Uterus (tissue), 4 donors: ENCODE measurements at places on chromosomes 3 and 15. TPM values are rescaled to one million over a fixed set of nuclear protein-coding genes. Genes with fewer than 3 reads are reported as not detected.
A peak's percentile ranks its signal among the peaks of the same experiment; 100 is the strongest.

DNA sequence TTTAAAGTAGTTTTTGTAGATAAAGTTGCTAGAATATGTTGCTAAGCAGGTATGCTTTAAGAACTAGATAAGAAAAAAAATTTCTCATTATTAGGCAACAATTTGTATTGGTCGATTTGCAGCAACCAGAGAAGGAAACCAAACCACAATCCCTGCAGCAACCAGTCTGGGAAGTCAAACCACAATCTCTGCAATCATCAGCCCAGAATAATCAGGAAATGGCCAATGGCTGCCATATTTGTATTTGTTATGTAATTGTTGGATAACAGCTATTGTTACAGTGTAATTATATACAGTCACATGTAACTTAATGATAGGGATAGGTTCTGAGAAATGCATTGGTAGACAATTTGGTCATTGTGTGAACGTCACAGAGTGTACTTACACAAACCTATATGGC is 23.6 kb downstream of the STXBP5L start:
- no peak overlapping the region for H3K4me3 ChIP-seq
- H3K4me1 ChIP-seq, result no peaks in the 10 kb centered on the region
- no peaks in the 10 kb centered on the region for H3K27me3 ChIP-seq
- H3K36me3 ChIP-seq, result no peaks in the 10 kb centered on the region

DNA sequence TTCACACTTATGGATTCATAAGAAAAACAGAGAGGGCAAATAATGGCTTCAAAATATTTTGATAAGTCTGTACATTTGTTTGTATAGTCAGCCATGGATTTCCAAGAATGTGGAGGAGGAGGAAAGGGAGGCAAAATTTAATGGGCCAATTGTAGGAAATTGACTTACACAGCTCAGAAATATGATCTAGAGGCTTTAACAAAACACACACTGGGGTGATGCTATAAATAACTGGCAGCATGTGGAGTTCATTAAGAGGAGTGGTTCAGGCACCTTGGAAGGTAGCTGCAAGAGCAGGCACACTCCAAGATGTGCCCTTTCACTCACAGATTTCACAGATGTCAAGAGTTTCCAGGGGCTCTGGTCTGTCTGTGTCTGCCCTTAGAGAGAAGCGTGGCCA is 193.4 kb upstream of the RASGRP1 start:
- H3K4me3 ChIP-seq, result no peak overlapping the region
- no peaks in the 10 kb centered on the region for H3K4me1 ChIP-seq
- H3K27me3 ChIP-seq, result no peaks in the 10 kb centered on the region
- no peak for DNase-seq

DNA sequence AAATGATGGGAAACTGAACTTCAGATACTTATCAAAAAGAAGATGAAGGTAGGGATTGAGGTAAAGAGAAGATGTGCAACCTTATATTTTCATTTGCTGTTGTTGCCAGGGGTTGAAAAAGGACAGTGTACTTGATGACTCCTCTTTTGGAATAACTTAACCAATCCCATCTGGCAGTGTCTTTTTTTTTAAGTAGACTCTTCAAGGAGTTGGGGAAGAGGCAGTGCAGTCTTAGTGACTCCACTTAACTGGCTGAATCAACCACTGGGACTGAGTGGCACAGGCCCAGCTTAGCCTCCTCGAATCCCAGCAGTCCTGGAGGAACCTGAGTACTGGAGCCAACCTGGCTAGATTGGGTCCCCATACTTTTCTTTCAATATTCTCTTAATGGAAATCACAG is 27.3 kb upstream of the FILIP1L start:
- H3K4me3 ChIP-seq, result no peak overlapping the region
- no peaks in the 10 kb centered on the region for H3K27me3 ChIP-seq
- H3K27ac ChIP-seq, result no peak overlapping the region
- DNase-seq, result no peak
- no peaks in the 10 kb centered on the region for H3K4me1 ChIP-seq

Gene ITIH1
- not detected for total RNA-seq

- H3K36me3 ChIP-seq, result no peaks in the 10 kb centered on the region
- H3K4me3 ChIP-seq, result no peak overlapping the region
- no peaks in the 10 kb centered on the region for H3K4me1 ChIP-seq
- H3K27ac ChIP-seq, result no peak overlapping the region
- no peaks in the 10 kb centered on the region for H3K27me3 ChIP-seq
These were observed 8.6 kb upstream of the ZNF148 start for GRCh38 chr3:125383744-125384143.

Gene KIF7
- 17.3 TPM for total RNA-seq

GRCh38 chr3:20511863-20512505 is 326.0 kb upstream of the SGO1 start:
- H3K27me3 ChIP-seq, result no peaks in the 10 kb centered on the region
- H3K27ac ChIP-seq, result no peak overlapping the region
- H3K4me3 ChIP-seq, result no peak overlapping the region
- no peaks in the 10 kb centered on the region for H3K36me3 ChIP-seq
- DNase-seq, result no peak

DNA sequence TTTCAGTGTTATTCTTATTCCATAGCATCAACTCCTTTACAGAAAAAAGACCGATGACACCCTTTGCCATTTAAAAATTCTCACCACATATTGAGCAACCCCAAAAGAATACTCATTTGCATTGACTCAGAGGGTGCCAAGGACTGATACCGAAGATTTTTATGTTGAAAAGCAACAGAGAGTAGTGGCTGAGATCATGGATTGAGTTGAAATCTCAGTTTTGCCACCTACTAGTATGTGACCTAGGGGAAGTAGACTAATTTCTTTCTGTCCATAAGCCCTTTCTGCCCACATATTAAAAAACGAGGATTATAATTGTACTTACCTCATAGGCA is 313.9 kb upstream of the SATB1 start:
- H3K4me3 ChIP-seq, result no peak overlapping the region
- DNase-seq, result no peak
- no peaks in the 10 kb centered on the region for H3K27me3 ChIP-seq
- no peaks in the 10 kb centered on the region for H3K36me3 ChIP-seq
- H3K27ac ChIP-seq, result no peak overlapping the region
- no peaks in the 10 kb centered on the region for H3K4me1 ChIP-seq

Gene ZBED2
- total RNA-seq, result not detected

DNA sequence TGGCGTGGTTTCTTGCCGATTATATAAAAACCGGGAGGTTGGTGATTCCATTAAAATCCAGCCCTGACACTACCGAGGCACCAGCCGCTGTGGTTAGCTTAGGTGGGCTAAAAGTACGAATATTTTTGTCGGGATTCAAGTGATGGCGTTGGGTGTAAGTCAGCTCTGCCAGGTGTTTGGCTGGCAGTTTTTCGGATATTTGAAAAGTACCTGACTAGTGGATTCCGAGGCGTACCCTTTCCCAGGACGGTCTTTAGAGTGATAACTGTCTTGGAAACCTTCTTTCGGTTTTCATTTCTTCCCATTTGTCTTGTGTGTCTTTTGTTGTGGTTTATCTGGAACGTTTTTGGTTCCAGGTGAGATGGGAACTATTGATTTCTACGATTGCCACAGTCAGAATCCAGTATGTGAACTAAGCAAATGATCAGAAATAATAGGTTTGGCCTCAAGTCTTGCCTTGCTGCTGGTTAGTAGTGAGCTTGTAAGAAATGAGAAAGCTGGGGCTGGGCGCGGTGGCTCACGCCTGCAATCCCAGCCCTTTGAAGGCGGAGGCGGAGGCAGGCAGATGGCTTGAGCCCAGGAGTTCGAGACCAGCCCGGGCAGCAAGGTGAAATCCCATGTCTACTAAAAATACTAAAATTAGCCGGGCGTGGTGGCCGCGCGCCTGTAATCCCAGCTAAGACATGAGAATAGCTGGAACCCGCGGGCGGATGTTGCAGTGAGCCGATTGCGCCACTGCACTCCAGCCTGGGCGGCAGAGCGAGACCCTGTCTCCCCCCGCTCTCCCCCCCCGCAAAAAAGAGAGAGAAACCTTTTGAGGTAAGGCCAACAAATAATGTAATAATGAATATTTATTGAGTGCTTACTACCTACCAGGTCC is 1.4 kb downstream of the FYTTD1 start:
- peak overlapping the region; percentile 95 for H3K27ac ChIP-seq
- H3K4me1 ChIP-seq, result peaks cover 9% of the 10 kb centered on the region
- DNase-seq, result peak; percentile 69

GRCh38 chr3:69510481-69511030 is 124.7 kb upstream of the FRMD4B start:
- no peaks in the 10 kb centered on the region for H3K36me3 ChIP-seq
- no peak overlapping the region for H3K4me3 ChIP-seq
- H3K27ac ChIP-seq, result no peak overlapping the region
- no peaks in the 10 kb centered on the region for H3K27me3 ChIP-seq

- H3K4me1 ChIP-seq, result no peaks in the 10 kb centered on the region
- no peak overlapping the region for H3K4me3 ChIP-seq
- no peak overlapping the region for H3K27ac ChIP-seq
These were observed 33.4 kb upstream of the STIMATE start for GRCh38 chr3:52930748-52931147.

DNA sequence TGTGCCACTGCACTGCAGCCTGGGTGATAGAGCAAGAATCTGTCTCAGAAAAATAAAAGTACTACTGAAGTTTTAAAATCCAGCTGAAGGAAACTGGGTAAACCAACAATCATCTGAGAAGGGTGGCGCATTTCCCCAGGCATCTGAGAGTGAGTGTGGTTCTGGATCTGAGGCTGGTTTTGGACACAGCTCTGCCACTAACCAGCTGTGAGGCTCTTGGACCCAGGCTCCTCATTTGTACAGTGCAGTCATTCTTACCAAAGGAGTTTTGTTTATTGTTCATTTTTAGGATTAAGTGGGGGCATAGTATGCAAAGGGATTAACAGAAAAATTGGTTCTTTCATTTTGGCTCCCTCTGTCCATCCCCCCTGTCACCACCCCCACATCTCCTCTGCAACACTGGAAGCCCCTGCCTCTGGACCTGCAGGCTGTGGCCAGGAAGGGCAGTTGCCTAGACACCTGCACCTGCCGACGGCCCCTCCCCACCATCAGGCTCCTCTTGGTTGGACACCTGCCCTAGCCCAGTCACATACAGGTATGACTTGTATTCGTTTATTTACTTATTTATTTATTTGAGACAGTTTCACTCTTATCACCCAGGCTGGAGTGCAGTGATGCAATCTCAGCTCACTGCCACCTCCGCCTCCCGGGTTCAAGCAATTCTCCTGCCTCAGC is 8.8 kb downstream of the NUP210 start:
- DNase-seq, result no peak
- no peaks in the 10 kb centered on the region for H3K4me1 ChIP-seq
- no peaks in the 10 kb centered on the region for H3K27me3 ChIP-seq
- no peak overlapping the region for H3K27ac ChIP-seq
- H3K36me3 ChIP-seq, result no peaks in the 10 kb centered on the region

DNA sequence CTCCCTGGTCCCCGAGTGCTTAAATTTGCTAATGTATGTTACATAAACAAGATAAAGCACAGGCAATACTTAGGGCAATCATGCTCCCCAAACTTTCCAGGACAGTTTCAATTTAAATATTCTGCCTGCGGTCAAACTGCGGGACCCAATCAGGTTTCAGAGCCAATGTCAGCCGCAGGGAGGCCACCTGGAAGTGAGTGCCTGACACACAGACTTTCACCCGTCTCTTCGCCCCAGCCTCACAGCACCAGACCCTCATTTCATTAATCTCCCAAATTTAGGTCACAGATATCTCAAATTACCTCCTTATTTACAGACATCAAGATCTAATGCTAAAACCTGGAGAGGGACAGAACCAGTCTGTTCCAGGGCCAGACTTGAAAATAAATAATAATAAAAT is 107.2 kb upstream of the ALDH1A3 start:
- no peak for DNase-seq
- H3K4me1 ChIP-seq, result no peaks in the 10 kb centered on the region
- no peaks in the 10 kb centered on the region for H3K27me3 ChIP-seq
- peak overlapping the region; percentile 58 for H3K27ac ChIP-seq
- H3K4me3 ChIP-seq, result no peak overlapping the region

Gene MAP1A
- total RNA-seq, result 10.5 TPM

Gene SOX14
- total RNA-seq, result not detected

GRCh38 chr3:100709842-100710260 is 557 bp downstream of the TFG start:
- peaks cover 8% of the 10 kb centered on the region for H3K4me1 ChIP-seq
- peak; percentile 43 for DNase-seq

DNA sequence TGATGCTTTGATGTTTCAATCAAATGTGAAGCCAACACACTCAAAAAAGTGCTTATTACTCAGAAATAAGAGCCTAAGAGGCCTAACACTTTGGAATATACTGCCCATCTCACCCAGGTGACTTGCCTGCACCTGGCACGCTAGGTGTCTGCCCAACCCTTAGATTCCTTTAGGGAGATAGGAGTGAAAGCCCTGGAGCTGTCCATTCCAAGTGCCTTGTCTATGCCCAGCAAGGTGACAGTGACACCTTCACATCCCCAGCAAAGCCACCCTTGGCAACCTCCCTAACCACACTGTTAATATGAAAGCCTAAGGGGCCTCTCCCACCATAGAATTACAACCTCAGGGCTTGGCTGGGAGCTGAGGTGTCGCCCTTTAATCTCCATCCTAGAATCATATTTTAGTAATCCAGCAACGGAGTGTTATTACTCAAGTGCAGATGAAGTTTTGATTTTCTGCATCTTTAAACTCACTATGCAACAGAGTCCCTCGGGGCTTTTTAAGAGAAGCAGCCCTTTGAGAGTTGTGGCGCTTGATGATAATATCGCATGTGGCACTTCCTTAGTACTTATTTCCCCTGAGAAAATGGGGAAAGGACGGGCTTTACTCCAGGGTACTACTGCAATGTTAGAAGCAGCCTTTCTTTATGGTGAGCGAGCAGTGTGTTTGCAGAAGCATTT is 24.8 kb downstream of the ATP10A start:
- peaks cover 3% of the 10 kb centered on the region for H3K4me1 ChIP-seq
- no peaks in the 10 kb centered on the region for H3K36me3 ChIP-seq
- no peaks in the 10 kb centered on the region for H3K27me3 ChIP-seq
- H3K27ac ChIP-seq, result no peak overlapping the region
- no peak for DNase-seq

GRCh38 chr3:190811775-190812480 is 50.6 kb downstream of the GMNC start:
- no peak overlapping the region for H3K27ac ChIP-seq
- H3K4me1 ChIP-seq, result no peaks in the 10 kb centered on the region
- no peak for DNase-seq
- H3K4me3 ChIP-seq, result no peak overlapping the region
- H3K36me3 ChIP-seq, result no peaks in the 10 kb centered on the region
- no peaks in the 10 kb centered on the region for H3K27me3 ChIP-seq

GRCh38 chr3:161854232-161854771 is 357.7 kb downstream of the OTOL1 start:
- H3K27me3 ChIP-seq, result no peaks in the 10 kb centered on the region
- H3K27ac ChIP-seq, result no peak overlapping the region
- H3K36me3 ChIP-seq, result no peaks in the 10 kb centered on the region
- H3K4me1 ChIP-seq, result no peaks in the 10 kb centered on the region

Gene SLCO3A1
- total RNA-seq, result 4.4 TPM

GRCh38 chr3:186286114-186286513 is 75.9 kb downstream of the DGKG start:
- H3K27ac ChIP-seq, result no peak overlapping the region
- no peaks in the 10 kb centered on the region for H3K36me3 ChIP-seq
- H3K4me1 ChIP-seq, result no peaks in the 10 kb centered on the region
